Psoas muscle (tissue), 8 donors: ENCODE measurements at places on chromosomes 11 and 22.

DNA sequence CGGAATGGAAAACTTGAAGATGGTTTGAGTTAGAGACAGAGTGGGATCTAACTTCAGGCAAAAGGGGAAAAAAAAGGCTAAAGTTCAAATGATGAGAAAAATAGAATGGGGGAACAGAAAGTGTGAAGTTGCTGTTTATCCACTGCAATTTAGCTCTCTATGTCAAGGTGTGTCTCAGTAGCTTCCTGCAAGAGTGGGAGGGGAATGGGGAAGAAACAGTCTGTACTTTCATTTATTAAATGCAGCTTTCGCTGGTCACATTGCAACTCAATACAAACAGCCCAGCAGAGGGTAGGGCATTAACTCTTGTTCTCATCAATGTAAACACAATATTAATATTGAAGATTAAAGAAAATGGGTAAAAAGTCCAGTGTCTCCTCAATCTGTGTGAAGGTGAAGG, 214.7 kb upstream of the SYN3 start:
- DNase-seq = no peak

- no peak for DNase-seq
Measured at GRCh38 chr11:78635814-78636506, 61.3 kb upstream of the NARS2 start.

- DNase-seq = no peak
Measured at GRCh38 chr11:59336176-59336575, 22.5 kb upstream of the OR5AN1 start.

DNA sequence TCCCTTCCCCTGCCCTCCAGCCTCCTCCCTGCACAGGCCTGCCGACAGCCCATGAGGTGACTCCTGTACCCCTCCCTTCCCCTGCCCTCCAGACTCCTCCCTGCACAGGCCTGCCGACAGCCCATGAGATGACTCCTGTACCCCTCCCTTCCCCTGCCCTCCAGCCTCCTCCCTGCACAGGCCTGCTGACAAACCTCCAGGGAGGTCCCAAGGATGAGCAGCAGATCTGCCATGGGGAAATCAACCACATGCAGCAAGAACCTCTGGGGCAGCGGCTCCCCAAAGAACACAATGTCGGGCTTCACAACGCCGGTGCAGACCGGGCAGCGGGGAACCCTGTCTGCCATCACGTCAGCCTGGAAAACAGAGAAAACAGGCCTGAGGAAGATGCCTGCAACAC, 12.3 kb downstream of the SIRT3 start:
- DNase-seq = no peak
